ENCODE measurements at places on chromosomes 4 and X. TPM values are rescaled to one million over a fixed set of nuclear protein-coding genes. Genes with fewer than 3 reads are reported as not detected.

GRCh38 chrX:121579016-121579760, 531.8 kb downstream of the GLUD2 start:
- no peak overlapping the region for H3K27ac ChIP-seq
- no peak for DNase-seq
- H3K27me3 ChIP-seq, result no peaks in the 10 kb centered on the region
- no peak overlapping the region for H3K4me3 ChIP-seq

GRCh38 chr4:4182835-4183568, 43.7 kb downstream of the OTOP1 start:
- H3K27ac ChIP-seq, result no peak overlapping the region
- H3K4me3 ChIP-seq, result no peak overlapping the region
- H3K27me3 ChIP-seq, result no peaks in the 10 kb centered on the region

C4orf51 gene
- total RNA-seq, result not detected

DNA sequence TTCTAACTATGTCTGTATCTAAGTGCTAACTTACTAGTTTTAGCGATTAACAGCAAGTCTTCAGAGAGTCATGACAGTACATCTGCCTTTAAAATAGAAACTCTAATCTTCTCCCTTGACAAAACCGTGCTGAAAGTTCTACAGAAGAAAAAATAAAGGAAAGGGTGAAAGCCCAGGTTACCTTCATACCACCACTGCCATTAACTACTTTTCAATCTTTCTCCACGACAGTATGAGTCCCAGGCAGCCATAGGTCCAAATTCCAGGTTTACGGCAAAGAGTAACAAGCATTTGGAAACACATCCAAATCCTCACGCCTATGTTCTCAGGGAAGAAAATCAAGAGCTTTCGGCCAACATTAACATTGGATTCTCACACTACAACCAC, 12.4 kb upstream of the ZCCHC13 start:
- peak overlapping the region; percentile 53 for H3K4me3 ChIP-seq
- H3K27me3 ChIP-seq, result no peaks in the 10 kb centered on the region
- no peaks in the 10 kb centered on the region for H3K36me3 ChIP-seq
- H3K4me1 ChIP-seq, result no peaks in the 10 kb centered on the region

PCSK1N gene
- not detected for total RNA-seq

DNA sequence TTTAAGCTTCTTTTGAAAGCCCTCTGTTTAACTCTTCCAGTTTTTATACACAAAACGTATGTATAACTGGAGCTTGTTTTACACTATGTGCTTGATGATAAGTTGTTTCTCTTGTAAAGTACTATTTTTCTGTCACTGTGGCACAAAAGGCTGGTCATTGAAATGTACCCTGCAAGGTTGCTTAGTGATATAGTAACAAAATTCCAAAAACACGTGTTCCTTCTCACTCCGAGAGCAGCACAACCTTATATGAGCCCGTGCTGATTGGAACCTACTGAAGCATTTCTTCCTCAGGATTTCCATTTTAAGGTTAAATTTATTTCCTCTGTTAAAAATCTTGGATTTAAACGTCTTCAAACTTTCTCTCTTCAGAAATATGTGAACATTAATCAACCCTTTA, 772.9 kb upstream of the TENM3 start:
- DNase-seq, result no peak
- no peaks in the 10 kb centered on the region for H3K36me3 ChIP-seq
- H3K27me3 ChIP-seq, result no peaks in the 10 kb centered on the region
- H3K4me3 ChIP-seq, result no peak overlapping the region

ADH1B gene
- 684 TPM for total RNA-seq

ARMCX4 gene
- total RNA-seq, result 34.4 TPM

DNA sequence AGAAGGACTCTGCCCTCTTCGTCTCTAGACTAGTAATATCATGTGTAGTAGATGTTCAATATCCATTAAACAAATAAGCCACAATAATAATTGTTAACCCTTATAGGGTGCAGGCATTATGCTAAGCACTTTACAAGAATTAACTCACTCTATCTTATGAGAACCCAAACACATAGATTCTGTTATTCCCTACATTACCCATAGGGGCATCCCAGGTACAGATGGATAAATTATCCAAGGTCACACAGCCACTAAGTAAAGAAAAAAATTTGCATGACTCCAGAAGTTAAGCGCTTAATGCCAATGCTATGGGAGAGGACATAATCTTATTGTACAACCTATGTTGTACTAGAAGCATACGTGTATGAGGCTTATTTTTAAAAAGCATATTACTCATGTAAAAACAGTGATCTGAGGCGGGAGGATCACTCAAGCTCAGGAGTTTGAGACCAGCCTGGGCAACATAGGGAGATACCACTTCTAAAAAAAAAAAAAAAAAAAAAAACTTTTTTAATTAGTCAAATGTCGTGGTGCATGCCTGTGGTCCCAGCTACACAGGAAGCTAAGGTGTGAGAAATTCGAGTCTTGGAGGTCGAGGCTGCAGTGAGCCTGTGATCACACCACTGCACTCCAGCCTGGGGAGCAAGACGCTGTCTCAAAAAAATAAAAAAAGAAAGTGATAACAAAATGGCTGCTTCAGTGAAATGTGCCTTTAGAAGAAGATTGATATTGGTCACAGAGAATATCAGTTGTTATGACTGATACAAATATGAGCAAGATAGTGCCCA, 13.6 kb downstream of the LDB2 start:
- no peaks in the 10 kb centered on the region for H3K36me3 ChIP-seq
- H3K27me3 ChIP-seq, result no peaks in the 10 kb centered on the region
- H3K4me3 ChIP-seq, result no peak overlapping the region
- no peaks in the 10 kb centered on the region for H3K4me1 ChIP-seq

DNA sequence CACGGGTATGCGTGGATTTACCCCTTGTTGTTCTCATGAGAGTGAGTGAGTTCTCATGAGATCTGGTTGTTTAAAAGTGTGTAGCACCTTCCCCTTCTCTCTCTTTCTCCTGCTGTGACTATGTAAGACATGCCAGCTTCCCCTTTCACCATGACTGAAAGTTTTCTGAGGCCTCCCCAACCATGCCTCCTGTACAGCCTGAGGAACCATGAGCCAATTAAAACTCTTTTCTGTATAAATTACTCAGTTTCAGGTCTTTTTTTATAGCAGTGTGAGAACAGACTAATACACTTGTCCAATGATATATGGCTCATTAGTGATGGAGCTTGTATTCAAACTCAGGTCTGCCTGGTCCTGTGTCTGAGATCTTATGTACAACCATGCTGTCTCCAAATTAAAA, 28.5 kb upstream of the RTL3 start:
- H3K27me3 ChIP-seq, result no peaks in the 10 kb centered on the region
- no peak overlapping the region for H3K4me3 ChIP-seq
- DNase-seq, result no peak
- H3K27ac ChIP-seq, result no peak overlapping the region
- H3K4me1 ChIP-seq, result no peaks in the 10 kb centered on the region

GRCh38 chr4:52643785-52644244, 15.3 kb downstream of the USP46 start:
- DNase-seq, result peak; percentile 47
- H3K36me3 ChIP-seq, result no peaks in the 10 kb centered on the region
- no peaks in the 10 kb centered on the region for H3K27me3 ChIP-seq
- H3K4me1 ChIP-seq, result peaks cover 8% of the 10 kb centered on the region

DNA sequence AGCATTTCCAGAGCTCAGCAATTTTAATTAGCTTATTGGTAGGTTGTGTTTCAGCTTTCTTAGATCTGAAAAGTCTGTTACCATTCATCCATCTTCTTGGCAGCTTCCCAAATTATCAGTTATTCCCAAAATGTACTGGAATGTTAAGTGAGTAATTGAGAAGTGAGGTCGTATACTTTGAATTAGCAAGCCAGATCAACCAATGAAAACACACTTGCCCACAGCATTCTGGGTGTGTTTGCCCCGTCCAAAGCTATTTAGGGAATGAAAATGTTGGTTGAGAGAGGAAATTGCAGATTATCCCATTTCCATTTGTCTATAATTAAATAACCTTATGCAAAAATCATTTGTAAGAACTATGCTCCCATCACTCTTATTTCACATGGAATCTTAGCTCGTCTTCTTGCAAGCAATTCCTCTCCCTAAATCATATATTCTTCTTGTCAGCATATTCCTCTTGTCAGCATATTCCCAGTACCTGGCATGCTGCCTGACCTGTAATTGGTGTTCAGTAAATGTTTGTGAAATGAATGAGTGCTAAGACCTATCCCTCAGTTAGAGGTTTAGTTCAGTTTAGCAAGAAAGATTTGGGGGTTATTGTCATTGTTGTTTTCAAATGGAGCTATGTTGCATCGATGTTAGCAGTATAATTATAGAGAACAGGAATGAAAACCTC, 23.3 kb upstream of the ANTXR2 start:
- no peak overlapping the region for H3K4me3 ChIP-seq
- no peaks in the 10 kb centered on the region for H3K27me3 ChIP-seq
- H3K36me3 ChIP-seq, result no peaks in the 10 kb centered on the region
- H3K27ac ChIP-seq, result no peak overlapping the region

DNA sequence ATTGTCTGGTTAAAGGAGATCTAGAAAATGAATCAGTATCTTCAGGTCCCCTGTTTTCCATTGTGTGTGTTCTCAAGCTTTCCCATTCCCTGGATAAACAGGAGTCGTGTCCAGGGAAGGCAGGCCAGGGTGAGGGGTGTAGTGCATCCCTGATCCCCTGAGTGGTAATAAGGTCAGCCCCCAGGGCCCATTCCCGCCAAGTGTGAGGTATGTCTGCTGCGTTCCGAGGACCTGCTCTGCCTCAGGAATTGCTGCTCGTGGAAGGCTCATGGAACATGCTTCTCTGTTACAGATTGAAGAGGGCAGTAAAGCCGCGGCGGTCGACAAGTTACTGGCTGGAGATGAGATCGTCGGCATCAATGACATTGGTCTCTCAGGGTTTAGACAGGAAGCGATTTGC, 87.1 kb downstream of the SHROOM2 start:
- H3K36me3 ChIP-seq, result no peaks in the 10 kb centered on the region
- H3K27me3 ChIP-seq, result no peaks in the 10 kb centered on the region
- H3K4me1 ChIP-seq, result no peaks in the 10 kb centered on the region
- no peak for DNase-seq
- no peak overlapping the region for H3K4me3 ChIP-seq

ABLIM2 gene
- 0.77 TPM for total RNA-seq

- H3K4me1 ChIP-seq, result no peaks in the 10 kb centered on the region
- no peak overlapping the region for H3K4me3 ChIP-seq
- no peak overlapping the region for H3K27ac ChIP-seq
These were observed 880 bp upstream of the TEX13A start for GRCh38 chrX:105221374-105221773.

- no peak overlapping the region for H3K4me3 ChIP-seq
- no peaks in the 10 kb centered on the region for H3K4me1 ChIP-seq
- H3K27me3 ChIP-seq, result no peaks in the 10 kb centered on the region
- no peaks in the 10 kb centered on the region for H3K36me3 ChIP-seq
- no peak for DNase-seq
- H3K27ac ChIP-seq, result no peak overlapping the region
These were observed 153.4 kb downstream of the ARX start for GRCh38 chrX:24862343-24862742.

Data from uterus (tissue), 4 donors.